ENCODE measurements at places on chromosomes 4 and X.

DNA sequence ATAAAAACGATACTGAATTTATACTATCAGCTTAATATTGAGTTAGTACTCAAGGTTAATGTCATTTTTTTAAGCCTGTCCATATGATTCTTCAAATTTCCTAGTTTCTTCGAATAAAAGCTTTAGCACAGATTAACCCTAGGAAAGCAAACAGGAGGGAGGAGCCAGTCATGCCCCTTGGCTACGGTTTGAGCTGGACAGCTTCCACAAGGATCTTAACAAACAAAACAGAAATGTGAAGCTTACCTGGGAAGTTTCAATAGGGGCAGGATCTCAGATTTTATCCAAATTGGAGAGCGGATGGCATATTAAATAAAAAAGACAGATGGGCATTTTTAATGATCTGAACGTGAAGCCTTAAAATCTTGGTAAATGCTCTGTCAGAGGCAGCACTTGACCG lies 2.3 kb downstream of the NWD2 start:
- DNase-seq, result no peak

DNA sequence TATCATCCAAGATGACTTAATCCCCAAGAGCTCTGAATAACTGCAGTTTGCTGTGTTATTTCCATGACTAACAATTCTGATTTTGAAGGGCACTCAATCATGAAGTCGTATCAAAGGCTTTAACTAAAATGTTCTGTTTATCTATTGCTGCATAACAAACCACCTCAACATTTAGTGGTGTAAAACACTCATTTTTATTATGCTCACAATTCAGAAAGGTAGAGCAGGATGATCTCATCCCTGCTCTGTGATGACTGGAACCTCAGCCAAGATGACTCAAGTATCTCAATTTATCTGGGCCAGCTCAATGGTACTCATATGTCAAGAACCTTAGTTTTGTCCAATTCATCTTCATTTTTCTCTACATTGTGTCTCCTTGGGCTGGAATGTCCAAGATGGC lies 451.1 kb downstream of the PPARGC1A start:
- DNase-seq, result no peak

DNA sequence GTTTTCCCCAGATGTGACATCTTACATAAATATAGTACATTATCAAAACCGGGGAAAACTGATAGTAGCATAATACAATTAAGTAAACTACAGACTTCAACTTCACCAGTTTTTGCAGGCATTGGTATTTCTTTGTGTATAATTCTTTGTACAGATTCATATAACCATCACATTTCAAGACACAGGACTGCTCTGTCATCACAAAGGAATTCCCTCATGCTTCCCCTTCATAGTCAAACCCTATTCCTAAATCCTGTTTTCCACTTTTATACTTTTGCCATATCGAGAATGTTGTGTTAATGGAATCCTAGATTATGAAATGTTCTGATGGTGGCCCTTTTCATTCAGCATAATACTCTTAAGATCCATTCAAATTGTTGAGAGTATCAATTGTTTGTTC lies 36.0 kb downstream of the STIM2 start:
- DNase-seq, result no peak

DNA sequence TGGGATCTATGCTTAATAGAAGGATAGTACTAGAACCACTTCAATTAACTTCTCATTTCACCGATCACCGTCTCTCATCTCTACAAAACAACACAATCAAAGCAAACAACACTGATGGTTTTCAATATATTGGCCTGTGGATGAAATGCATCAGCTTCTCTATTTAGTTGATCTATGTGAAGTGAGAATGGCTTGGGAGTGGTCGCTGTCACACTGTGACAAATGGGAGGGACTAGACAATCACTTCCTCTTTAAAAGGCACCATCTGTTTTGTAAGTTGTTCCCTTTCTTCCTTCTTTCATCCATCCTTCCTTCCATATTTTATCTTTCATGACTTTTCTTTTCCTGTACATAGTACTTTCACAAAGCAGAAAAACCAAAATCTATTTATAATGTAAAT lies 23.9 kb upstream of the NWD2 start:
- no peak for DNase-seq

- no peak for DNase-seq
These were observed 107.0 kb upstream of the TBC1D9 start for GRCh38 chr4:140863197-140863596.

GRCh38 chr4:1008840-1009541 lies 2.4 kb upstream of the FGFRL1 start:
- DNase-seq, result no peak

DNA sequence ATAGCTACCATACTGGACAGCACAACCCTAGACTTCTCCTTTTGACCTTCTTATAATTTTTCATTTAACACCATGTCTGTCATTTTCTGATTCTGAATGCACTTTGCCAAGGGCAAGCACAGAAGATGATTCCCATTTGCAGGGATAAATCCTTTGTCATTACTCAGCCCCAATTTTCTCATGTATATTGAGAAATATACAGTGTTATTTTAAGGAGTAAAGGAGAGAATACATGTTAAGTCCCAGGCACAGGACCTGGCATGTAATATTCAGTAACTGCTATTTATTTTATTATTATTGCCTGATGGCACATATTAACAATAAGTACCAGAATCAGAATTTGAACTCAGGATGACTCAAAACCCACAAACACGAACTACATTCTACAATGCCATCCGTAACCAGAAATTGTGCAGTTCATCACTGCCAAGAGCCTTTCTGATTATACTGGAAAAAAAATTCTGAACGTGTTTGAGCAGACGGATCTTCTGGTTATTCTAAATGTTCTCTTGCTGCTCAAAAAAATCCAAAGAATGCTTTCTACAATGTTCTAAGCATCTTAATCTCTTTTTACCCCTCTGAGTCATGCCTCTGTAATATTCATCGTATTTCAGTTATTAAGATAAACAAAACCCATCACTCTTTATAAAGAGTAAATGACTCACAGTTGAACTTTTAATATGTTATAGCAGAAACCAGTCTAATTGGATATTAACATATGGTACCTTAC lies 170.0 kb downstream of the MID1 start:
- no peak for DNase-seq

- no peak for DNase-seq
These were observed 230.6 kb downstream of the PTTG2 start for GRCh38 chr4:38190717-38191178.

- DNase-seq, result no peak
These were observed 55.4 kb downstream of the TRIM2 start for GRCh38 chr4:153259661-153260060.

- DNase-seq, result no peak
These were observed 296.1 kb downstream of the TLL1 start for GRCh38 chr4:166169111-166169510.

GRCh38 chrX:54064564-54064963 lies 20.3 kb upstream of the PHF8 start:
- DNase-seq, result no peak

DNA sequence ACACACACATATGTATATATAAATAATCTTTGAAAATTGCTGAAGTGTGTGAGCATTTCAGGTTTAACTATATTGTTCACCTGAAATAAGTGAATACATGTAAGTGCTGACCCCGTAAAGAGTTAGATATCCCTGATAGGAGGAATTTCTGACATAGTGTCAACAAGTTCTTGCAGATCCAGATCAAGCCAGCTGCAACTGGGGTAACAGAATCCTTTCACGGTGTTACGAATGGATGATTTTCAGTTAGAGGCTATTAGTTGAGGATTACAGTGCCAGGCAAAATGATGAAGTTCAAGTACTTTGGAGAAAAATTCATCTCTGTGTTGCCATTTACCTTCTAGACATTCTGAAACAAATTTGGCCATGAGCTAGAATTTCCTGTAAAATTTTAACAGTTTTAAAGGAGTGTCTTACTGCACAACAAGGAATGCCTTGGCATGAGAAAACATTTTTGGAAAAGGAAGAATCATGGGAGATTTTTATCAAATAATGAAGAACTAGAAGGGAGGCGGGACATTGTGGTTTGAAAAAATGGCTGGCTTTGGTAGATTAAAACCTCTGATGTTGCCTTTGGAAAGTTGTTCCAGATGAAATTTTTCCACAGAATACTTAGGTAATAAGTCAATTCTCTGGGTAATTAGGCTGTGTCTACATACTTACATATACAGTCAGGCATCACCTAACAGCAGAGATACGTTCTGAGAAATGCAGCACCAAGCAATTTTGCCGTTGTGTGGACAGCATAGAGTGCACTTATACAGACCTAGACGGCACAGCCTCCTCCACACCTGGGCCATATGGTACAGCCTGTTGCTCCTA lies 84.4 kb upstream of the FAT1 start:
- DNase-seq, result no peak

DNA sequence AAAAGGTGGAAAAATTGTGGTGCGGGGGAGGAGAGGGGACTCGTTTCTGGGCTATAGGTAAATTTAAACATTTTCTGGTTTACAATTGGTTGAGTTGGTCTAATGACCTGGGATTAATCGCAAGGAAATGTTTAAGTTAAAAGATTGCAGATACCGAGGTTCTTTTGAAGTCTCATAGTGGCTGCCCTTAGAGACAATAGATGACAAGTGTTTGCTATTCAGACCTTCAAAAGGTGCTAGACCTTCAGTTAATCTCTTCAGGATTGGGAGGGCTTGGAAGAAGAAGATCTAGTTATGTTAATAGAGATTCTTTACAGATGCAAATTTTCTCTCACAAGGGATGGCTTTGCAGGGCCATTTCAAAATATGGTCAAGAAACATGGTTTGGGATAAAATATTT lies 2286.1 kb upstream of the AGA start:
- DNase-seq, result no peak

GRCh38 chr4:130485371-130485770 lies 1389.4 kb downstream of the C4orf33 start:
- DNase-seq, result no peak

DNA sequence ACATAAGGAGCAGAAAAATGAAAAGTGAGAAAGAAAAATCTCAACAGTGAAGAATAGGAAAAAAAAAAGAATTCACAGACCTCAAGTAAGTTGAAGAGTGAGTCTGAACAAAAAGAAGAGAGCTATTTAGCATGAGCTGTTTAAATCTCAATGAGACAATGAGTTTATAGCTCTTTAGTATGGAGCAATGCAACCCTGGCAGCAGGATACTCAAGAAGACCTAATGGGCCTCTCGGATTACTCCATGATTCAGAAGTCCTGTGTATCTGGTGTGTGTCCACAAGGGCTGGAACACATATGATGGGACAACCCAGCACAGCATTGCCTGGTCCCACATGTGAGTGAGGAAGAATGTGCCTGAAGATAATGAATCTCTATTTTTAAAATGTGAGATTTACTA lies 563.1 kb upstream of the INTU start:
- no peak for DNase-seq

All from NCI-H2107 (cell line).